Fibroblast of skin of left biceps (primary cell): ENCODE measurements at places on chromosomes 5 and 9.

DNA sequence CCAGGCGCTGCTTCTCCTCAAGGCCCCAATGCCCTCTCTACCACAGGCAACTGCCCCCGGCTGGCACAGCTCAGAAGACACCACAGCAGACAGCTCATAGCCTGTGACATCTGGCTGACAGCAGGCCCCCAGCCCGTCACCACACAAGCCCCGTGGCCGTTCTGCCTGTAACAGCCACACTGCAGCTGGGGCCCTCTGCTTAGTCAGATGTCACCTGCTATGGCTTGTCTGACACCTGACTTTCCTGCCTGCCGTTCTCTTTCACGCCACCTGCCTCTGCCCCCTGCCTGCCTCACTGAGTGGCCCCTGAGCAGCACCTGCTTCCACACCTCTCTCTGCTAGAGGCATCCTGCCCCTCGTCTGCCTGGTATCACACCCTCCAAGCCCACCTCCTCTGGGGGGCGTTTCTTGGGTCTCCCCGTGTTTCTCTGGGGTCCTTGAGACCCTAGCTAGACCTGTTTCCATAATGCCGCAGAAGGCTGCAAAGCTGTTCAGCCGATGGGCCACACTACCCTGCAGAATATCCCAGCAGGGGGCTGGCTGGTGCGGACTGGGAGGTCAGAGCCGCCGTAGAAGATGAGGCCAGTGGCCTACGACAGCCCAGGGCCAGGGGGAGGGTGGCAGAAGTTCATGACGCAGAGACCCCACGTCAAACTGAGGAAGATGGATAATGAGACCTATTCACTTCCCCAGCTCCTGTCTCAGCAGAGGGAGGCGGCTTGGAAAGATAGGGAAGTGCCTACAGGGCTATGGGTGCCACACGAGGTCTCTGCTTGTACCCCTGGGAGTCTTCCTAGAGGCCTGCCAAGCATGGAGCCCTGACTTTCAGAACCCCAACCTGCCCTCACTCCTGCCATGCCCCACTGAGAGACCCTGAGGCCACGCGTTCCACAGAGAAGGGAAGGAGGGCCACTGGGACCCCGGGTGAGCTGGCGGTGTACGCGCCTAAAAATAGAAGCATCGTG is 95.1 kb downstream of the ZNF354C start:
- no peak for DNase-seq

- DNase-seq: no peak
These were observed 17.9 kb downstream of the MIGA2 start for GRCh38 chr9:129054163-129054851.

- DNase-seq: no peak
These were observed 18.7 kb downstream of the INIP start for GRCh38 chr9:112699230-112699629.

DNA sequence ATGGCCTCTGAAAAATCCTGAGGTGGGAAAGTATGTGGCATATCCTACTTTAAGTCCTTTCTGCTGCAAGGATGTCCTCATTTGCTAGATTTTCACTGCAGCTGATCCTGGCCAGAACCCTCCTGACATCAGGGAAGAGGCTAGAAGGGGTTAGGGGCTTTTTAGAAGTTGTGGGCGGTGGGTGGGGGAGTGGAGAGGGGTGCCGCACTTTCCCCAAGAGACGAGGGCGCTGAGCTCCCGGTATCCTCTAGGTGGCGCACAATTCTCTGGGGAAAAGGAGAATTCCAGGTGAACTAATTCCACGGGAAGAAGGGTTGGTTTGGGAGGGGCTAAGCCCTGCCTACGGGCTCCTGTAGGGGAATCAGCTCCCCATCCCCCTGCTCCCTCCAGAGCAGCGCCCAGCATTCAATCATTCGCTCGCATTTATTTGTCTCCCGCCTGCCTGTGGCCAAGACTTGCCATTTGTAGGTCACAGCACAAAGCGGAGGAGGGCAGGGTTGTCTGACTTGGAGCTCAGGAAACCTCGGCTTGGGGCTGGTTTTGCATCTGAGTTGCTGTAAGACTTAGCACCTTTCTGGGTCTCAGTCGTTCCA is 42.9 kb upstream of the HAND1 start:
- DNase-seq: no peak

GRCh38 chr5:59143926-59144333 is 561.1 kb downstream of the RAB3C start:
- no peak for DNase-seq

- no peak for DNase-seq
These were observed 20.6 kb upstream of the SV2C start for GRCh38 chr5:76062502-76063041.

DNA sequence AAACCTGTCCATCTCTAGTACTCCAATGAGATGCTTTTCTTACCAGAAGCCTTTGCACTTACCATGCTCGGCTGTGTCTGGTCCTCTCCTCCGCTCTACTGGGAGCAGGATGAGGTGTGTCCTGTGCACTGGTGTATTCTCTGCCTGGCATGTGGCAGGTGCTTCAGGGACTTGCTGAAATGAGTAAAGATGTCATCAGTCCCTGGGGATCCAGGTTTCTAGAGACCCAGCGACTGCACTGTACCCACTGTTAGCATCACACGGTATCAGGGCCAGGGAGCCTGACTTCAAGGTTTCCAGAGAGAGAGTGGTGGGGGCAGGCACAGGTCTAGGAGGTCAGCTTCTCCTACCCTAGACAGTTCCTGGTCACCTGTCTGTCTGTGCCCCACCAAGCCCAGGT is 10.5 kb downstream of the PTTG1 start:
- DNase-seq: no peak
